ENCODE measurements at places on chromosomes 2 and 18.
A peak's percentile ranks its signal among the peaks of the same experiment; 100 is the strongest.

- DNase-seq = no peak
Observed at GRCh38 chr2:176614049-176614448, 344.8 kb downstream of the MTX2 start.

GRCh38 chr2:63789338-63790020, 52.2 kb upstream of the UGP2 start:
- DNase-seq = no peak

- DNase-seq = peak; percentile 50
Observed at GRCh38 chr2:109475531-109476210, 138.1 kb downstream of the SEPTIN10 start.

DNA sequence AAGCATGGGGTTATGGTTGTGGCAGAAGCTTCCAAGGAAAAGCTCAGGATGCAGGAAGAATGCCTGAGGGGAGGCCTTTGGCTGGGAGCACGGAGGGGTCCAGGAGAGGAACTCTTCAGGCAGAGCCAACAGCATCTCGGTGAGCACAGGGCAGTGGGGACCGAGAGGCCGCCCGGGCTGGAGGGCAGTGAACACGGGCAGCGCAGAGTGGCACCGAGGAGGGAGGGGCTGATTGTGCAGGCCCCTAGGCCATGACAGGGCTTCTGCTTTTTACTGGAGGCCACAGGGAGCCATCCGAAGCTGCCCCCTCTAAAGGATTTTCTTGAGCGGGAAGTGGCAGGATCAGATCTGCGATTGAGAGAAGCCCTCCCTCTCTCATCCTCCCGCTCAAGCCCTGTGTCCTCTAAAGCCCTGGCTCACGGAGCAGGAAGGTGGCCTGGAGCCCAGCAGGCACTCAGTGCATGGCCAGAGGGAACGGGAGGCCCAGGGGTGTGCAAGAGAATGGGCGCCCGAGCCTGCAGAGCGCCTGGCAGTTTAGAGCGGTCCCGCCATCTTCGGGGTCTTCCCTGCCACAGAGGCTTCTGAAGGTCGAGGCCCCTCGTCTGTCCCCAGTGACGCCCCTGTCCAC, 110.0 kb upstream of the STON1 start:
- DNase-seq = no peak

DNA sequence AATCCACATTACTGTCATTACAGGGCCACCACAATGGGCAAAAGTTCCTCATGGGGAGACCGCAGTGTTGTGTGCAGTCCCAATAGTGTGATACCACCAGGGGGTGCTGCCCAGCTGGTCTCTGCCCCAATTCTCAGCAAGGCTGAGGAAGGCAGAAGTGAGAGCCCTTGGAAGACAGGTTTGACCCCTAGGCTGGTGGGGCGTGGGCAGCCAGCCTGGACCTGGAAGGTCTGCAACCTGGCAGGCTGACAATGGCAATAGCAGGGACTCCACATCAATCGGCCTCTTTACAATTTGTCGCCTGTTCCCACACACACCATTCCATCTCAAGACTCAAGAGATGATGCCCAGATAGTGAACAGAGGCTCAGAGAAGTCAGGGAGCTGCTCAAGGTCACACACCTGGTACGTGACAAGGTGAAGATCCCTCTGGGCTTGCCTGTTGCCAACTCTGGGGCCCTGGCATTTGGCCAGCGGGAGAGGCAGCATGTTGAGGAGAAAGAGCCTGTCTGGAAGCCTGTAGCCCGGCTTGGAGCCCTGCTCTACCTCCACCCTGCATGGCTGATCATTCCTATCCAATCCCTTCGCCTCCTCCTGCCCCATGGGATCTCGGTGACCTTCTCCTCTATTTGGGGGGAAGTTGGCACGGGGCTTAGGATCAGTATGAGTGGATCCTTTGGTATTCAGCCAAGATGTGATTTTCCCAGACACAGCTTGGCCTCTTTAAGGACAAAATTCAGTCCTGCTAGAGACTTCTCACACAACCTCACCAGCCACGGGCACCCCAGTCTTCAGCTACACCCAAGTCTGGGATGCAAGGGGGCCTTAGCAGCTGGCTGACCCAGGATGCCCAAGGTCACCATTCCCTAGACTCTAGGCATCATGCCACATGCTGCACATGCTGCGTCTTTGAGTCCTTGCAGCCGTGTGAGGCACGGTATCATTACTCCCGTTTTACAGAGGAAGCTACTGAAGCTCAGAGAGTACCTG, 2.9 kb upstream of the ATOH8 start:
- DNase-seq = peak; percentile 49

Measured in amniotic epithelial cell (primary cell).